ENCODE measurements at places on chromosomes 1 and 21.

GRCh38 chr1:211352985-211353515 is 26.4 kb downstream of the TRAF5 start:
- DNase-seq = peak; percentile 53

DNA sequence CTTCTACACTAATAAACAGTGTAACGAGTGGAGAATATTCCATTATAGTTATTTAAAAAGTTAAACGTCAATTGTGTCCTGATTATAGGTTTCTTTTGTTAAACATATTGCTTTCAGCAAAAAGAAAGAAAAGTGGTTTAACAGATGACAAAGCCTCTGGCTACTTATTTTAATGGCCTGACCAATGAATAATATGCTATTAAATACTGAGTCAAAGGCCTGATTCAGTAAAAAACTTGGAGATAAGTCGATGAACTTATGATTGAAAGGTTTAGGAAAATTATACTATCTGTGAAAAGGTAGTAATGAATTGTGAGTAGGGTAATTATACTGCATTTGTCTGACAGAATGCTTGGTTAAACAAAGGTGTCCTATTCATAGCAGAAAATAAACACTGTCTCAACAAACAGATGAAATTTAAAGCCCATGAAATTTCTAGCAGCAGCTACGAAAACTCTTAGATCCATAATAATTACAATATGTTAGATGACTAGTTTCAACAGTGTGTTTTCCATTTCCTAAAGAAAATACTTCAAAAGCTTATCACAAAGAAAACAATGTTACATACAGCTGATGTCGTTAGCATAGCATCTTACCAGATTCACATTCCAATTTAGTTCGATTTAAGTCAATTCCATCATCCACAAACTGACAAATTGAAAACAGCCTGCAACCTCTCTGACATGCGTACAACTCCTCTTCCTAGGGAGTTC is 6.2 kb downstream of the TMEM59 start:
- DNase-seq = no peak

GRCh38 chr1:8704866-8705506 is 112.5 kb downstream of the RERE start:
- no peak for DNase-seq

GRCh38 chr21:18164933-18165332 is 79.7 kb upstream of the CHODL start:
- DNase-seq = no peak

- DNase-seq = peak; percentile 21
These were observed 5.5 kb downstream of the TNFRSF25 start for GRCh38 chr1:6460301-6461050.

DNA sequence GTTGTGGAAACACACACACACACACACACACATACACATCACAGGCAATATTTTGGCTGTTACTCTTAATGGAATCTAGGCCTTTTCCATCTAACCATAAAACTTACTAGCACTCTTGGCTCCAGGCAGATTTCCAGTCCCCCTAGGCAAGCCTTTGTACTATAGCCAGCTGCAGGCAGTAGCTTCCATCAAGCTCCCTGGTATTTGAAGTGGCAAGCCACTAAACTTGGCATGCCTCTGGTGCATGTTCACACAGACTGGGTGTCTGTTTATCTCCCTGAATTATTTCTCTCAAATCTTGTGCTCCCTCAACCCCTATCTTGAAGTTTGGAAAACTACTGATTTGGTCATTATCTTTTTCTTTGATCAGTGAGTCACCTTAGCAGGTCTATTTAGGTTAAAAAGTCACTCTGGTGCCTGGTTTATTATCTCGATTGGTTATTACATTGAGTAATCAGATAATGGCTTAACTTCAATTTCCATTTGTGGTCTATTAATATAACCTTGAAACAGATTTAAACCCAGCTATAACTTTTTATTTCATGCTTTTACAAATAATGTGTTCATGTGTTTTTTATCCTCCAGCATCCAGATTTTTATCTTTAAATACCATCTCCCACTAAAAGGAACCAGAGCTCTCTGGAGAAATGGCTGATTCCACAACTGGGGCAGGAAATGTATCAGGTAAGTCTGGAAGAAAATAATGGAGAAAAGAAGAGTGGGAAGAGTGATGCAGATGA is 2.7 kb upstream of the RBM15 start:
- DNase-seq = no peak

DNA sequence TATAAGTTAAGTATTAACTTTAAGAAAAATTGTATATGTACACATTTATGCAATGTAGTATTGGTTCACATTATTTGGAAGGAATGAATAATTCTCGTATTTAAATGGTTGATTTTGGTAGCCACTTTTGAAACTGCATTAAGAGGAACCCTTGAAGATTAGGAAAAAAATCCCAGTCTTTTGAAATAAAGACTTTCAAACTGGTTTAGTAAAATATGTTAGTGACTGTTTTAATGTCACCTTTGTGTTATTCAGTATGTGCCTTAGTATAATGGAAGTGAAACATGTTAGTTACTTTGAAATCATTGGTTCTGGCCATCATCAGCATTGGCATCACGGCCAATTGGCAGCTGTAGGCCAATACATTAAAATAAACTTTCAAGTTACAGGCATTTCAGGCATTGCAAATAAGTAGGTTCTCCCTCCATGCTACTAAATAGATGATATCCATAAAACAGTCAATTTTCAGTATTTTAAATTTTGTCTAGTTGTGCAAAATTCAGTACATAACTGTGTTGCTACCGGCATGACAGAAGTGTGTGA is 4.4 kb downstream of the MIER1 start:
- DNase-seq = peak; percentile 12

- no peak for DNase-seq
These were observed 732.4 kb downstream of the MATN1 start for GRCh38 chr1:29991025-29991424.

DNA sequence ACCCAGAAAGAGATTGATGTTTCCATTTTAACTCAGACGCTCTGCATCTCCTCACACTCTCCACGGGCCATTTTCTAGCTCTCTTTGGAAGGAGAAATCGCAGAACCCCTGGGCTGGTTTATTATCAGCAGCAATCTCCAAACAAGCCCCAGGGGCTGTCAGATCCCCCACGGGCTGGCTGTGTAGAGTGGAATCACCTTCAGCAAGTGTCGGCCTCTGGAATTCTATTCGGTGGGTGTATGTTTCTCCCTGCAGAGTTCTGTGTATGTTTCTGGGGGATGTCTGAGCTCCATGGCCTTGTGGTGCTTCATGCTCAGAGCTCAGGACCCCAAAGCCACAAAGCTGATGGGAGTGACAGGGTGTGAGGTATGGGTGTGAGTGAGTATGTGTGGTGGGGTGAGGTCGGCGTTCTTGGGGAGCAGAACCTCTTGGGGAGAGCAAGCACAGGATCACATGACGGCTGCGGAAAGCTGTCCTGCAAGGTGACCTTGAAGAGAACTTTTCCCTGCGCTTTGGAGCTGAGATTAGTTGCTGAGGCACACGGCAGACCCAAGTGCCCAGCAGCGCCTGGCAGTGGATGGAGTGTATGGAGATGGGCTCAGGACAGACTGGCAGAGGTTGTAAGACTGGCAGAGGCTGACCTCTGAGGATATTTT is 489 bp downstream of the ACOT11 start:
- no peak for DNase-seq

Data from suppressor macrophage treated with lipopolysaccharide for 1 hour (primary cell).